ENCODE measurements at places on chromosomes 13 and 19.
A peak's percentile ranks its signal among the peaks of the same experiment; 100 is the strongest.

DNA sequence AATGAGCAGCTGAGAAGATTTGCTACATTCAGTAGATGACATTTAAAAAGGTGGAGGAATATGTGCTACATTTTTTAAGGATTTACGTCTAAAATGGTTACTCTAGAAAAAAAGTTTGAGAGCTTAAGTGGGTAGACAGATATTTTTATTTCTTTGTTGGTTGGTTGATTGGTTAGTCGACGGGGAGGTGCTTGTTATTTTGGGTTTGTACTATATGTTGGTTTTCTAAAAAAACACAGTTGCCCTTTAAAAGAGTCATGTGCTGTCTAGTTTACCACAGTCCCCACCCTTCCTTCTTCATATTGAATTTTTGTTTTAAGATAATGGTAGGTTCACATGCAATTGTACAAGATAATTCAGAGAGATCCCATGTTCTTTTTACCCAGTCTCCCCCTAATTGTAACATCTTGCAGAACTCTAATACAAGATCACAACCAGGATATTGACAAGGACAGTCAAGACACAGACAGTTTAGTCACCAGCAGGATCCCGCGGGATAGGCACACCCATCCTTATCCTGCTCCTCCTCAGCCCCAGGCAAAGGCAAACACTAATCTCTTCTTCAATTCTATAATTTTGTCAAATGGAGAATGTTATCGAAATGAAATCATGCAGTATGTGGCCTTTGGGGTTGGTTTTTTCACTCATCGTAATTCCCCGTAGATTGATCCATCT, 171.4 kb downstream of the FOXO1 start:
- DNase-seq = no peak

DNA sequence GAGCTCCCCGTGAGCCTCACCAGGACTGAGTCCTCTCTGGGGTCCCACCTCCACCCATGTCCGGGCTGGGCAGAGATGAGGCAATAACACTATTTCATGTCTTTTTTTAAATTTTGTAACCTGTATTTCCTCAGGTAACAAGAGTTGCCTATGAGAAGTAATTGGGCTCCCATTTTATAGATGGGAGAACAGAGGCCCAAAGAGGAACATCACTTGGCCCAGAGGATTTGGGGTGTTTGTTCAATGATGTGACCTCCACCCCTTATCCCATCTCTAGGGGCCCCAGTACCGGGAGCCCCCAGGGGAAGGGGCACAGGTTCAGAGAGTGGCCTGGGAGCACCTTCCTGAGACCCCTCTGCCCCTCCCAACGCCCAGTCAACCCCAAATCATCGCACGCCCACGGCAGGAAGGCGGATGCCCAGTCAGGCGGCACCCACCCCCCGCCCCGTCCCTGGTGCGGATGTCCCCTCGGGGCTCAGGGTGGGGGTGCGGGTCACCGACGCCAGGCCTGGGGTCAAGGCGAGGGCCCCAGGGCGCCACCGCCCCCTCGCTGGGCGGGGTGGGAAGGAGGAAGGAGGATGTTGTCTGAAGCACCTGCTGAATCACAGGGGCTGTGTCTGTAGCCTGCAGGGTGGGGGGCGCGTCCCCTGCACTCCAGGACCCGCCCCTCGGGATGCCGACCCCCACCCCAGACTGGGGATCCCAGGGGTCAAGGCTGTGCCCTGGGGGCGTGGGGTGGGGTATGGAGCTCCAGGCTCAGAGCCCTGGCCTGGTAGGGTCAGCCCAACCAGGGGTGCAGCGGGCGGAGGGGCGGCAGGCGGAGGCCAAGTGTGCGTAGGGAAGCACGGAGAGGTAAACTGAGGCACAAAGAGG, 9.0 kb upstream of the CIRBP start:
- DNase-seq = peak; percentile 74

- DNase-seq = peak; percentile 23
Measured at GRCh38 chr19:39514840-39515550, at the start of gene SELENOV. Gene SELENOV, plus strand, starts transcription at chr19:39515139. Its CDS starts 74 bp downstream, at chr19:39515213.

GRCh38 chr13:106507560-106508274, 27.7 kb downstream of the EFNB2 start:
- no peak for DNase-seq

GRCh38 chr13:100659578-100659977, 15.0 kb downstream of the TMTC4 start:
- no peak for DNase-seq

DNA sequence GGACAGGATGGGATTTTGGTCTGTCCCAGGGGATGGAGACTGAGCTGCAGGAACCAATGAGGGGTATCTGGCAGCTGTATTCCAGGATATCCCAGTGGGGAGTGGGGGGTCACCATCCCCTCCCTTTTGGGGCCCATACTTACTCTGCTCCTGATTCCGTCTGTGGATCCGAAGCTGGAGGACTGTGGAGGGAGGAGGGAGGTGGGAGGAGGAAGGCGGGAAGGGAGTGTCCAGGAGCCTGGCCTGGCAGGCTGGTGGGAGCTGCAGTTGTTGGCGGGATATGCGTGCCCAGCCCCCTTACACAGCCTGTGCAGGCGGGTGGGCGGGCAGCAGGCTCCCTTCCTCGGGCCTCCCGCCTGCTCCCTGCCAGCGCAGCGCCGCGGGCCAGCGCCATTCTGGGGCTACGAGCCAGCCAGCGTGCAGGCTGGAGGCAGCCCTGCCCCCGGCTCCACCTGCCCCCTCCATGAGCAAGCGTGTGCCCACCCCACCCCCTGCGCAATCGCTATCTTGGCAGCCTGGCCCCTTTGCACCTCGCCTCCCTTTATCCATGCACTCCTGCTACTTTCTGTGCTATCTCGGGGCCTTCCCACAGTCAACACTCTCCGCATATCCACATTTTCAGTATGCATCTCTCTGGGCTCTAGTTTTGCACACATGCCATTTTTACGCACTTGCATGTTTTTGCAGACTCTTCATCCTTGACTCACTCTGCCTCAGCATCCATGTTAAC, 2.8 kb downstream of the MAMSTR start:
- DNase-seq = no peak

GRCh38 chr19:38333245-38333644, 2.4 kb upstream of the CATSPERG start:
- no peak for DNase-seq

- no peak for DNase-seq
Measured at GRCh38 chr13:59643364-59643841, 520.3 kb downstream of the DIAPH3 start.

DNA sequence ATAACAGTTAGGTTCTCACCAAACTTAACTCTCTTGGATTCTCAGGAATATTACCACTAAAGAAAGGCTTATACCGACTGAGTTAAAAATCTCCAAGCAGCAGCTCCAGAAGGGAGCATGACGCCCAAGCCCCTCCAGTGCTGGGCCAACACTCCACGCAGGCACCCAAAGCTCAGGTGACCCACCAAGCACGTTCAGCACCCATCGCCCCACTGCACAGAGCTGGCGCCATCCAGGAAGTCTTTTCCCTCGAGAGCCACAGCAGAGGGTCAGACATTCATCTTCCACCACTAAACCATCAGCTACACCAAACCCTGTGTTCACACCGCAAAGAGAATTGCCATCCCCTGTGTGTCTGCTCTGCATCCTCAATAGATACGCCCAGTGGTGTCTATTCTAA, 65.7 kb downstream of the SOX1 start:
- DNase-seq = no peak

GRCh38 chr19:1213391-1214286, 8.1 kb downstream of the STK11 start:
- DNase-seq = peak; percentile 82

DNA sequence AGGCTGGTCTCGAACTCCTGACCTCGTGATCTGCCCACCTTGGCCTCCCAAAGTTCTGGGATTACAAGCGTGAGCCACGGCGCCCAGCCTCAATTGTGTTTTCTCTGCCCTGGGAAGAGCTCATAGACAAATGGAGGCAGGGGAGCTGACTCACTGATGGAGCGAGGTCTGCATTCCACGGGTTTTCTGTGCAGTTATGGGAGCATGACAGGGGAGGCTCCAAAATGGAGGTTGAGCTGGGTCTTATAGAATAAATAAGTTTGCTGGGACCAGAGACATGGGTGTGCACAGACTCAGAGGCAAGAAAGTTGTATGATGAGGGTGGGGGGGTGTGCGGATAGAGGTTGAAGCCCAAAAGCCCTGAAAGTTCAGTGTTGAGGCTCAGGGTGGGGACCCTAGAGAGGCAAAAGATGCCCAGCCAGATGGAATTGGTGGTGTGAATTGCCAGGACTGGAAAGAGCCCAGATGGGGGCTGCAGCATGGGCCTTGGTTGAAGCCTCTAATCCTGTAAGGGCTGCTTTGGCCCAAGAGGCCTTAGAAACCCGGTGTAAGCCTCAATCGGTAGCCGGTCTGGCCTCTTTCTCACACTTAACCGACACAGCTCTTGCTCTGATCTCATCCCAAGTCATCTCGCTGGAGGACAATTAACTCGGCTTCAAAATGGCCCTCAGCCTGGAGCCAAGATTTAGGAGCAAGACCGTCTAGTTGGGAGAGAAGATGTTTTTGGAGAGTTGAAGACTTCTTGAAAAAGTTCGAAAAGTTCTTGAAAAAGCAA, 1.9 kb downstream of the TPM4 start:
- peak; percentile 28 for DNase-seq

GRCh38 chr13:73055813-73056564, 2.8 kb upstream of the KLF5 start:
- no peak for DNase-seq

- no peak for DNase-seq
Measured at GRCh38 chr13:27367570-27367969, 56.8 kb upstream of the GTF3A start.
